ENCODE measurements at places on chromosomes 5 and 9.

DNA sequence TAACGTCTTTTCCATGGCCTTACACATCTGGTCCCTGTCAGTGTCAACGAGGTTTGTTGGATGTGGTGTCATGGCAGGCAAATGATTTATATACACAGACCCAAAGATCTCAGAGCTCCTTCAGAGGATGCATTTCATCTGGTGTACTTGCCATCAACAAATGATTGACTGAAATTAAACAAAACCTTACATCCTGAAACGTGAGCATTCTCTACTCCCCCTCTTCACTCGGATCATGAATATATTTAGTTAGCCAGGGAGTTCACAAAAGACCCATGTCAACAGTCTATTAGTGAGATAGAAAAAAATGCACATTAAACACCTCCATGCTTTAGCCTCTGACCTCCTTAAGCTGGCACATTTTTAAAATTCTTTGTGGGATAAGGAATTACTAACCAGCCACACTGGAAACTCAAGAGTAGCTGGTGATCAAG lies 215.6 kb downstream of the EFNA5 start:
- no peak for DNase-seq

DNA sequence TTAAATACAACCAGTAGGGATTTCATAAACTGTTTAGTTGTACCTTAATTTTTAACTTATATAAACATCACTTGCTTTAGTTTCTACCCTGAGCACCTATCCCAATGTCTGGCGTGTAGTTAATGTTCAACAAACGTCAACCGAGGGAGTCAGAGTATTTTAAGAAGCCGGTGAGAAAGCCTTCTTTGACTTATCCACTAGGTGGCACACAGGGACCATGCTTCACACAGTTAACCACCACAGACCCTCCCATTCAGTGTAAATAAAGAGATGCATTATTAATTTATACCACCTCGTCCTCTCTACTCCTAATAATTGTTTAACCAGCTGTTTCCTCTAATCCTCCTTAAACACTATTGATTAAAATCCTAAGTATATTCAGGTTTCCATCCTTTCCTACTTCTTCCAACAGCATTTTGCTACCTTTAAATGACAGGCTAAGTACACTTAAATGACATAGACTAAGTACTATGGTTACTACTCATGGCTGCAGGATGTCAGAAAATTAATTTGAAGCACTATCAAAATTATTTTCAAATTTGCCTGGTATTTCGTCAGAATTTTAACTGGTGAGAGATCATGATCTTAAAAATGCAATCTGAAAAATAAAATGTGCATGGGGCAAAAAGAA lies 2.3 kb downstream of the HAPLN1 start:
- no peak for DNase-seq

- no peak for DNase-seq
Measured at GRCh38 chr5:159515197-159515596, 184.9 kb upstream of the IL12B start.

- DNase-seq = no peak
Measured at GRCh38 chr9:124766815-124767554, 4.1 kb downstream of the NR6A1 start.

DNA sequence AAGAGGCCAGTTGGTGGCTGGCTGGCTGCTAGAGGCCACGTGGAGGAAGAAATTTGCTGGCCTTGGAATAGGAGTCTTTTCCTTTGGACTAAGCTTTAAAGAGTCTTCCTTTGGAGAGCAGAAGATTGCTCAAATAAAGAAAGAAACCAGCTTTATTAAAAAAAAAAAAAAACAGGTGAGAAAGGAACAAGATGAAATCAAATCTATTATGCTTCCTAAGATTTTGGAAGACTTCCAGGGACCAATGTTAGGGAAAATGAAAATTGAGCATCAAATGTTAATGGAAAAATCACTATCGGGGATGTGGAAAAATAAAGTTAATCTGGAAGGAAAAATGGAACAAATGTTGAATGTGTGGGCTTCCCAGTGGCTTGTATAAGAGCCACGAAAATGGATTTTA lies 153.1 kb downstream of the TTC39B start:
- DNase-seq = no peak

DNA sequence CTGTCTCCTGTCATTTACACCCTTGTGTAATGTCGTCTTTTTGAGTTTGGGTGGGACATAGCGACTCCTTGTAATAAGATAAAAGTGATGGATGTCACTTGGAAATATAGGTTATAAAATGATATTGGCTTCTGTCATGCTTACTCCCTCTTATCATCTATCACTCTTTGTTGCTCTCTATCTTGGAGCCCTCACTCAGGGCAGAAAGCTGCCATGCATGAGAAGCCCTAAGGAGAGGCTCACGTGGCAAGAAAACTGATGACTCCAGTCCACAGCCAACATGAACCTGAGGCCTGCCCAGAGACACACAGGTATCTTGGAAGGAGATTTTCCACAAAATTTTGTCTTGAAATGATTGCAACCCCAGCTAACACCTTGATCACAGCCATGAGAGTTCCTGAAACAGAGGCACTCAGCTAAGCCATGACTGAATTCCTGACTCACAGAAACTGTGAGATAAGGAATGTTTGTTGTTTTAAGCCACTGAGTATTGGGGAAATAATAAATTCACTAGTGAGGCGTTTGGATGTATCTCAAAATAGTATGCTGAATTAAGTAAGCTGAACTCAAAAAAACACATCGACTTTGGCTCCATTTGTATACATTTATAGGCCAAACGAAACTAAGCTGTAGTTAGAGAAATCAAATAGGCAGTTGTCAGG lies 216.7 kb downstream of the CDH18 start:
- no peak for DNase-seq
